ENCODE measurements at places on chromosomes 7 and 10.

DNA sequence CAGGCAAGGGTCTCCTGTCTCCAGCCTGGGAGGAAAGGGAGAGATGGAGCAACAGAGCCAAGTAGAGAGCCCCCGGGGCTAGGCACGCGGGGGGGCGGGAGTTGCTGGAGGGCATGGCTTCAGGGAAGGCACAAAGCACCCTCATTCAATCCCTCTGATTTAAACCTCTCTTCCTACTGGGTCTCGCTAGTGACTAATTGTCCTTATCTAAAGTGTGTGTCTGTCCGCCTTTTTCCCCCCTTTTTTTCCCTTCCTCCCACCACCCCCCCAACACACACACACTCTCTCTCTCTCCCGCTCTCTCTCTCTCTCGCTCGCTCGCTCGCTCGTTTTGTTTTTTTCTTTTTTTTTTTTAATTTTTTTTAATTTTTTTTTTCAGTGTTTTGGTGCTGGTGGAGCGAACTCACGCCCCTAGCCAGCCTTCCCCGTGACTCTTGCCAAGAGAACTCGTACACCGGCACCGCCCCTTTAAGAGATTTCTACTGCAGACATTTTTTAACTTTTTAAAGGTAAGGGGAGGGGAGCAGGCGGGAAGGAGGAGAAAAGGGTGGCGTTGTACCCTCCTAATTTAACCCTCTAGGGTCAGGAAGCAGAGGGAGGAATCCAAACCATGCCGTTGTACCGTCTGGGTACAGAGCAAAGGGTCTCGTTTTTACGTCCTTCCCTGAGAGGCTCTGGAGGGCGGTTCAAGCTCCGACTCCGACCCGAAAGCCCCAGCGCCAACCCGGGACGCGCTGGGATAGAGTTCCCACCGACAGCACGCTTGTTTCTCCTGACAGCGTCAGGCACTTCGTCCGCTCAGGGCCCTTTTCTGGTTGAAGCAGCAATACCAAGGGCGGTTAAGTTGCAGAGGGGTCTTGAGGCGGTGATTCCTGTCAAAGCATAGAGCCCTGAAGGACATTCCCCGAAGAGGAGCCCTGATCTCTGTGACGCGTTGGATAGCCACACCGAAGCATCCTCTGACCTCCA lies at the start of gene HPSE2:
Gene HPSE2 (minus strand): TSS at position 195 of the 969 bp plus-strand sequence.
- DNase-seq: no peak

DNA sequence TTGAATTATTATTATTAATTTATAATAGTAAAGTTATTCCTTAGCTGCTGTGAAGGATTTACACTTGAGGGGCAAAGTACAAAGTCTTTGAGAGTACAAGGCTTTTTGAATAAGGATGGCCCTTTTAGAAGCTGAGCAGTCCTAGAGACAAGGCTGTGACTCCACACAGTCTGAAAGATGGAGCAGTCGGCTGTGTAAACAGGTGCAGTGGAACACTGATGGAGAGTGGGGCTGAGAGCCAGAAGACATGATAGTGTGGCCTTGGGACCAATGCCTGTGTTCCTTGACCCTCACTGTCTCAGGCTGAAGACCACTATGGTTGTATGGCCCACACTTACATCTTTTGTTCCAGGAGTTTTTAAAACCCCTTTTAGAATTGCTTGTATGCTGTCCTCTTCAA lies 311.2 kb upstream of the PHF14 start:
- no peak for DNase-seq

- no peak for DNase-seq
Observed at GRCh38 chr10:124523901-124524300, 62.3 kb downstream of the LHPP start.

DNA sequence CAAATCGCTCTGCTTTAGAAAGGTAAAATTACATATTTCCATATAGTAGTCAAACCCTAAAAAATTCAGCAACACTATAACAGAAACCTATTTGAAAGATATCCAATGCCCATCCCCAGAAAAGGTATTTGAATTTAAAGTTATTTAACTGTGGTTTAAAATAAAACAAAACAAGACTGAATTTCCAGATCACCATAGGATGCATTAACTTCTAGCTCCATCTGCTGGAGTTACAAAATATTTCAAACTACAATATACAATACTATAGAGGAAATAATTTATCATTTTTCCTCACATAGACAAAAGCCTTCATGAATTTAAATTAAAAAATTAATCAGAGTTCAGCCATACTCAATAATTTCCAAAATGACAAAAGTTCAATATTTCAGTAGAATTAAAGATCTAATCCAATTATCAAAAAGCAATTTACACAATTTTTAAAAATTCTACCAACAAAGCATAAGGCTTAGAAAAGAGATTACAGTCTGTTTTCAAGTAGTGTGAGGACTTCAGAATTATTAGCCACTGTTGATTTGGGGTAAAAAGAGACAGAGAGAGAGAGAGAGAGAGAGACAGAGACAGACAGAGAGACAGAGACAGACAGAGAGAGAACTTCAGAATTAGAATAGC lies 75.9 kb downstream of the LMBR1 start:
- no peak for DNase-seq

DNA sequence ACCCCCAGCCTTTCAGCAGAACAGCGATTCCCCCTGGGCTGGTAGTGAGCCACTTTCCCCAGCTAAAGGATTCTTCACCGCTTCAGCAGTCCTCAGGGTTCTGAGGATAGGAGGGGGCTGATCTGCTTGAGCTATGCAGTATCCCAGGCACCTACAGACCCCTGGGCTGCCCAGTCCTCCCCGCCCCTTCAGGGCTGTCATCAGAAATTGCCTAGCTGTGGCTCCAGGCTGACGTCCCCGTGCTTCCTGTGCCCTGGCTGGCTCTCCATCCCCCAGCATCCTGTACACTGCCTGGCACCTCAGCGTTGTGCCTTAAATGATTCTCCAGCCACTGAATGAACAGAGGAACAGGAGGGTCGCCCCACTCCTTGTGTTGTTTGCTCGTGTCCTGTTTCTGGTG lies 38.4 kb upstream of the CDH23 start:
- DNase-seq: no peak

DNA sequence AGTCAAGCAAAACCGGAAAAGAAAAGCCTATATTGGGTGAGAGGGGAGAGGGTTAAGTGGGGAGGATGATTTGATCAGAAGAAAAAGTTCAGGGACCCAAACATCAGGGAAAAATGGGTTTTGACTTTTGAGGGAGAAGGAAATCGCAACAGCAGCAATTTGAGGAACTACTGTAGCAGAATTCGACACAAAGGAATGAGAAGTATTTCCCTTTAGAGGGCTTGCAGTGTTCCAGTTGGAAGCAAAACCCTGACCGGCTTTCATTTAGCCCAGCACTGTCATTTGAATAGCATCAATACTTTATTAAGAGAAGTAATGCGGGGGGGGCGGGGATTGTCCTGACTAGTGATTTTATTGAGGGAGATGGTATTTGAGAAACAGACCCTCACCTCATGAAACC lies 37.2 kb upstream of the GATA3 start:
- no peak for DNase-seq
